Stimulated activated CD4-positive, alpha-beta T cell treated with anti-CD3 and anti-CD28 coated beads, Interleukin-1b, Interleukin-23, amount 100 ng/mL, for 1 hour (primary cell): ENCODE measurements at places on chromosomes 4 and X.

DNA sequence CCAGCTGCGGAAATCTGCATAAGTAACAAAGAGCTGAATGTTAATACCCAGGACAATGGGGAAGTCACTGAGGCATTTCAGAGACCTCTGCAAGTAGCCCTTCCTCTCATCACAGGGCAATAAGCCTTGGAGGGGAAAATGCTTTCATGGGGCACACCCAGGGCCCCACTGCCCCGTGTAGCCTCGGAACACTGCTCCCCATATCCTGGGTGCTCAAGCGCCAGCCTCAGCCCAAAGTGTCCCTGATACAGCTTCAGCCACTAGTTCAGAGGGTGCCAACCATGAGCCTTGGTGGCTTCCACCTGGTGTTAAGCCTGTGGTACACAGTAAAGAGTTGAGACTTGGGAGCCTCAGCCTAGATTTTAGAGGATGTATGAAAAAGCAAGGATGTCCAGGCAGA lies 402.8 kb upstream of the CXorf51A start:
- DNase-seq, result no peak

DNA sequence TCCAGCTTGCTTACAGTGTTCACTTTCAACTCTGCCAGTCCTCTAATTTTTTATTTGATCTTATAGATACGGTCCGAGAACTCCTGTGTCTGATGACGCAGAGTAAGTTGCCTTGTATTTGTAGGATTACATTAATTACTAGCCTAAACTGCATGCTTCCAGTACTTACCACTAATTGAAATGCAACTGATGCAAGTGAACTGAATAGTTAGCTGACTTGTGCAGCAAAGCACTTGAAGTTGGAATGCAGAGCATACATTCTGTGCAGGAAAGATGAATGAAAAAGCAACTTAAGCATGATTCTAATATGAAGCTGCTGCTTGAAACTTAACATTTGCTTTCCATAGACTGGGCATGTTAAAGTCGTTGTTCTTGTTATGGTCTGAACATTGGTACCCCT lies 100.9 kb downstream of the LIMCH1 start:
- no peak for DNase-seq

- no peak for DNase-seq
Observed at GRCh38 chr4:83606898-83607297, 71.0 kb downstream of the GPAT3 start.

DNA sequence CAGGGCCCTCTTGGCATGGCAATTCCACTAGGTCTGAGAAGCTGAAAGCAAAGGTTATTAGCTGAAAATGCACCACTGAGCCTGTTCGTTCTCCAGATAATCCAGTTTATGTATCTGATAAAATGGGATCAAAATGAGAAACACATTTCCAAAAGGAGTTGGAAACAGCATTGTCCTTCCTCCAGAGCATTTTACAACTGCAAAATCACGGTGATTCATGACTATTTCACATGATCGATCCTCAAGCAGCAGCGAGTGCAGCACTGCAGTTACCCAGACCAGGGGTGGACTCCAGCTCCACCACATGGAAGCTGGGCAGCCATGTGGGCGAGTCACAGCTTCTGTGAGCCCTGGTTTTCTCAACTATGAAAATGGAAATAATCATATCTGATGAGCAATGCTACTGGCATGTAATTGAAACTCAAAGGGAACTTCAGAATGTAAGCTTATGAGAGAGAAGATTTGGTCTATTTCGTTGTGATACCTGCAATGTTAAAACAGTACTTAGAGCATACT lies 78.7 kb upstream of the MSX1 start:
- no peak for DNase-seq

GRCh38 chrX:139815771-139816170 lies 107.8 kb upstream of the MCF2 start:
- DNase-seq, result no peak

DNA sequence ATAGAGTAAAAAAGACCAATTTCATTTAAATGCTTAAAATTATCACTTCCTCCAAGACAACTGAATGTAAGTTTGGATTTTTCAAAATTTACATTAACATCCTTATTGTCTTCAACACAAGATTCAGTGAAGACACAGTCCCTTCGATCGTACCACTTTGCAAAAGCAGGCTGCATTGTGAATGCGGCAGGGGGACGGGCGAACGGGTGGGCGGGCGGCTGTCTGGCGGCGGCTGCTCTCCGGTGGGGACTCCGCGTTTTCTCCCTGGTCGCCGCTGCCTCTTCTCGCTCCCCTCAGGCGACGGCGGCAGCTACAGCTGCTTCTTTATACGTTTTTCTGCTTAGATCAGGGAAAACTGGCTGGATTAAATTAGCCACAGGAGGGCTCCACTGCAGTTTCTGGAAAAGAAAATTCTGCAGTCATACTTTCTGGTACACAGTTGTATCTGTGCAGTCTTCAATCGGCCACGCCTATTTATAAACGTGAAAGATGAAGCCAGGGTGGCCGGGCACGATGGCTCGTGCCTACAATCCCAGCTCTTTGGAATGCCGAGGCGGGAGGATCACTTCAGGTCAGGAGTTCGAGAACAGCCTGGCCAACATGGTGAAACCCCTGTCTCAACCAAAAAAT lies 33.9 kb upstream of the HPF1 start:
- DNase-seq, result no peak

- DNase-seq, result no peak
Observed at GRCh38 chr4:155696726-155697125, 30.1 kb downstream of the GUCY1A1 start.

GRCh38 chrX:120294651-120295050 lies 16.6 kb downstream of the TMEM255A start:
- DNase-seq, result no peak

GRCh38 chrX:49877397-49878101 lies 1.7 kb upstream of the USP27X start:
- no peak for DNase-seq

GRCh38 chr4:108738003-108738706 lies 24.7 kb downstream of the ETNPPL start:
- no peak for DNase-seq

DNA sequence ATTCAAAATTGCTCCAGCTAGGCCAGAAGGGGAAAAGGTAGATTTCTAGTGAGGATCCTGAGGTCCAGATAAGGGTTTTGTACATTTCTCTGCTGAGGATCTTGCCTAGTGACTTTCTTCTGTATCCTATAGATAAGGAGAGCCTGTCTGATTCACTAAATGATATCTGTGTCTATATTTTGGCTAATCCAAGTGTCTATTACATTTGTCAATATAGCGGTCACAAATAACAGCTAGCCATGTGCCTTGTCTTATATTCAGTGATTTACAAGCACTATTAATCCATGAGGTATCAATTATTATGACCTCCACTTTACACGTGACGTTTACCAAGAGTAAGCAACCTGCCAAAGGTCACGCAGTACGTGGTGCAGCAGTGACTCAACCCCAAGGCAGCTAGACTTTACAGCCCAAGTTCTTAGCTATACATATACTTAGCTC lies 41.6 kb downstream of the TMEM165 start:
- no peak for DNase-seq

DNA sequence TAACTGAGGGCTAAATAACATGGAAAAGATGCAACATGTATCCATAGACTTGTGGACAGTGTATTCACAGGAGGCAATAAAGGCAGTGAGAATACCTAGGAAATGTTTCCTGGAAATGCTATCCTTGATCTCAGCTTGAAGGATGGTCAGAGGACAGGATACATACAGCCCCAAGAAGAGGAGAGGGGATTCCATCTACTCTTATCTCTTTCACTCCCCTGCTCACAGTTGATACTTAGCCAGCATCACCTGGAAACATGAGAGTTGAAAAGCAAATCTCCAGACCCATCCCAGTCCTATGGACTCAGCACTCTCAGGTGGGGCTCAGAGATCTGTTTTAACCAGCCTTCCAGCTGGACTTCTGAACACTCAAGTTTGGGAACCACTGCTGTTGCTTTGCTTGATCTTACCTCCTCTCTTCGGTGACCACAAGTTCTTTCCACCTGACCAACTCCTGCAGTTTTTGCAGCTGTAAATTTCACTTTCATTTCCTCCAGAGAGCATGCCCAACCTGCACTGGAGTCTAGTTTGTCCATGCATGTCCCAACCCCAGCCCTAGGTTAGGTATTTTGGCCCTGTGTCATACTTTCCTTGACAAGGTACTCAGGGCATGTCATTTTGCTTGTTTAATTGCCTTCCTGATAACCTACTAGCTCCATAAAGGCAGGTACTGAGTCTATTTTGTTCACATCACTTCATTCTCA lies 10.4 kb downstream of the RELL1 start:
- no peak for DNase-seq
